ENCODE measurements at places on chromosomes 11 and 22.

DNA sequence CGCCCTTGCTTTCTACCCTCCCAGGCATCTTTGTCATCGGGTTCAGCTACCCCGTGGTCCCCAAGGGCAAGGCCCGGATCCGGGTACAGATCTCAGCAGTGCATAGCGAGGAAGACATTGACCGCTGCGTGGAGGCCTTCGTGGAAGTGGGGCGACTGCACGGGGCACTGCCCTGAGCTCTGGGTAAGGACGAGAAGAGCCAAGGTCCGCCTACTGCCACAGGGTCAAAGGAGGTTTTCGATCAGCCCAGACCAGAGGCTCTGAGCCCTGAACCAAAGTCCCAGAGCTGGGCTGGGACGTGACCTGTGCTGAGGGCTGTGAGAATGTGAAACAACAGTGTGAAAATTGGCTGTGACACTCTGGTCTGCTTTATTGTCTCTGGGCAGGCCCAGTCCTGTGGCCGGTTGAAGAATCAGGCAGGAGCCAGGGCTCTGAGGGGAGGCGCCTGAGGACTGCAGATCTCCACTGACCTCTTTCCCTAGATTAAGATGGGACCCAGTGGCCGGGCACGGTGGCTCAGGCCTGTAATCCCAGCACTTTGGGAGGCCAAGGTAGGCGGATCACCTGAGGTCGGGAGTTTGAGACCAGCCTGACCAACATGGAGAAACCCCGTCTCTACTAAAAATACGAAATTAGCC is 6.5 kb upstream of the GALR3 start:
- H3K36me3 ChIP-seq, result peaks cover 5% of the 10 kb centered on the region
- H3K4me3 ChIP-seq, result no peak overlapping the region
- H3K27me3 ChIP-seq, result peaks cover 18% of the 10 kb centered on the region
- H3K27ac ChIP-seq, result no peak overlapping the region
- DNase-seq, result no peak

- H3K27me3 ChIP-seq, result no peaks in the 10 kb centered on the region
- no peaks in the 10 kb centered on the region for H3K36me3 ChIP-seq
- no peaks in the 10 kb centered on the region for H3K4me1 ChIP-seq
Observed at GRCh38 chr11:111652184-111652583, 49.9 kb downstream of the SIK2 start.

- peaks cover 55% of the 10 kb centered on the region for H3K4me1 ChIP-seq
- H3K4me3 ChIP-seq, result peak overlapping the region; percentile 97
- peak overlapping the region; percentile 100 for H3K27ac ChIP-seq
- no peaks in the 10 kb centered on the region for H3K27me3 ChIP-seq
- peaks cover 39% of the 10 kb centered on the region for H3K36me3 ChIP-seq
Observed at GRCh38 chr22:27918341-27919221, 475 bp downstream of the PITPNB start.

GRCh38 chr11:63537293-63538101 is 889 bp downstream of the PLAAT4 start:
- peak overlapping the region; percentile 96 for H3K4me3 ChIP-seq
- H3K27me3 ChIP-seq, result peaks cover 3% of the 10 kb centered on the region
- peaks cover 53% of the 10 kb centered on the region for H3K4me1 ChIP-seq
- no peak for DNase-seq

DNA sequence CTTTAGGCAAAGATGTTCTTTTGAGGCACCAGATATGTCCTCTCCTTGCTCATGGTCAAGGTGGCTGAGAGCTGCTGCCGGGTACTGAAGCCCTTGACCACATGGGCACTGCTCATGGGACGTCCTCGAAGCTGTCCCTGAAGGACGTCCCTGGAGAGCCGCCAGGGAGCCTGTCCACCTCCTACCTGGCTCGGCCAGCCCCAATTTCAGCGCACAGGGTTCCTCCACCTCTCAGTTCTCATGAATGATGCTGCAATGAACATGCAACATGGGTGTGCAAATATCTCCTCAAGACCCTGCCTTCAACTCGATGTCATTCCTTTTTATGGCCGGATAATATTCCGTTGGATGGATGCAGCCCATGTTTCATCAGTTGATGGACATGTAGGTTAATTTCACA is 24.4 kb upstream of the TOLLIP start:
- H3K27ac ChIP-seq, result no peak overlapping the region
- DNase-seq, result no peak
- no peak overlapping the region for H3K4me3 ChIP-seq
- peaks cover 13% of the 10 kb centered on the region for H3K4me1 ChIP-seq
- peaks cover 18% of the 10 kb centered on the region for H3K27me3 ChIP-seq

DNA sequence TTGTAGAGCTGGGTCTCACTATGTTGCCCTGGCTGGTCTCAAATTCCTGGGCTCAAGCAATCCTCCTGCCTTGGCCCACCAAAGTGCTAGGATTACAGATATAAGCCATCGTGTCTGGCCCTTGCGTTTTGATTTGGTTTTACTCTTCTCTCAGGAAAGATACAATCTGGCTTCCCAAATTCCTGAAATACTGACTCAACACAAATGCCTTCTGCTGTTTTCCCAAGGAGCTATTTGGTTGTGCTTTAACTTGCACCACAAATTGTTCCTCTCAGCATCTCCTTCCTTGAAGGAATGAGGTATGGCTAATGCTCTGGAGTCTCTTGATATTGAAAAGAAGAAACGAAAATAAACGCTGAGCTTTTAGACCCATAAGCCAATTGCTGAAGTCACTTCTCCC is 110.0 kb upstream of the PAX6 start:
- H3K27me3 ChIP-seq, result no peaks in the 10 kb centered on the region
- DNase-seq, result no peak
- no peak overlapping the region for H3K27ac ChIP-seq
- no peak overlapping the region for H3K4me3 ChIP-seq
- no peaks in the 10 kb centered on the region for H3K4me1 ChIP-seq
- no peaks in the 10 kb centered on the region for H3K36me3 ChIP-seq

- DNase-seq, result no peak
- peaks cover 50% of the 10 kb centered on the region for H3K27me3 ChIP-seq
Observed at GRCh38 chr22:19770349-19771220, 10.0 kb downstream of the TBX1 start.

- no peaks in the 10 kb centered on the region for H3K36me3 ChIP-seq
- DNase-seq, result no peak
- H3K27me3 ChIP-seq, result no peaks in the 10 kb centered on the region
Observed at GRCh38 chr11:130471731-130472433, 23.4 kb downstream of the ADAMTS15 start.

GRCh38 chr11:78822931-78823423 is 248.3 kb upstream of the NARS2 start:
- H3K27me3 ChIP-seq, result no peaks in the 10 kb centered on the region
- no peaks in the 10 kb centered on the region for H3K36me3 ChIP-seq
- no peak overlapping the region for H3K27ac ChIP-seq
- no peak for DNase-seq
- no peak overlapping the region for H3K4me3 ChIP-seq

DNA sequence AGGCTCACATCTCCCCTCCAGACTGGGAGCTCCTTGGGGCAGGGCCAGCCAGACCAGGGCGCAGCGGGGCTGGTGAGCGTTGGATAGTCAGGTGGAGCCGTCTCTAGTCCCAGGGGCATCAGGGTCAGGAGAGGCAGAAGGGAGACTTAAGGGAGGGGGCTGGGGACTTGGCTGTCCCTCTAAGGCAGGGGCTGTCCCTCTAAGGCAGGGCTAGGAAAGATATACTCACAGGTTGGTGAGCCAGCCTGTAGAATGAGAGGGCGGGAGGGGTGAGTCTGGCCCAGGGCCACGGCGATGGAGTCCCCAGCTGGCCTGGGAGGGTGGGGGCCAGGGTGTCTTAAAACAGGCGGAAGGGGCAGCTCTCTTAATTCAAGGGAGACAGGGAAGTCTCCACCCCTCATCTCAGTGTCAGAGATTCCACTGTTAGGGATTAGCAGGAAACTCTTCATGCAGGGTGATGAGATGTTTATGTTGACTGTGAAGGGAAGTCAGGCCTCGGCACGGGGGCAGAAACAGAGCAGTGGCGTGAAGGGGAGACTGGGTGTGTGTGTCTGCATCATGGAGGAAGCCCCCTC is 11.3 kb downstream of the P2RY2 start:
- H3K27ac ChIP-seq, result no peak overlapping the region
- no peak for DNase-seq
- H3K36me3 ChIP-seq, result no peaks in the 10 kb centered on the region
- H3K4me1 ChIP-seq, result peaks cover 5% of the 10 kb centered on the region
- peaks cover 6% of the 10 kb centered on the region for H3K27me3 ChIP-seq

DNA sequence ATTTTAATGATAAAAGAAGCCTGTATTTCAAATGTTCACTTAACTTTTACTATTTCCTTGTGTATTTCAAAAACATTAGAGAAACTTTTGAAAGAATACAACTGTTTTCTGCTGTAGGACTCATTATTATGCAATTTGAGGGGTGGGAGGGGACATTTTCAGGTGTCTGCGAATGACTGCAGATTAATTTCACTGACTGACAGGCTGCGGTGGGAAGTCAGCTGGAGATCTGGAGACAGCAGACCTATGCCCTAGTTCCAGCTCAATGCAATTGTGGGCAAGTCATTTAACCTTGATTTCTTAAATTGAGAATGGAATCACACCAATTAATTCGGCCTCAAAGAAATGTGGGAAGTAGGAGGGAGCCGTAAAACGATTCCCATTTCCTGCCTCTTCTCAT is 128.7 kb downstream of the ARL14EP start:
- H3K36me3 ChIP-seq, result no peaks in the 10 kb centered on the region
- no peaks in the 10 kb centered on the region for H3K27me3 ChIP-seq
- no peak for DNase-seq
- H3K4me3 ChIP-seq, result no peak overlapping the region

DNA sequence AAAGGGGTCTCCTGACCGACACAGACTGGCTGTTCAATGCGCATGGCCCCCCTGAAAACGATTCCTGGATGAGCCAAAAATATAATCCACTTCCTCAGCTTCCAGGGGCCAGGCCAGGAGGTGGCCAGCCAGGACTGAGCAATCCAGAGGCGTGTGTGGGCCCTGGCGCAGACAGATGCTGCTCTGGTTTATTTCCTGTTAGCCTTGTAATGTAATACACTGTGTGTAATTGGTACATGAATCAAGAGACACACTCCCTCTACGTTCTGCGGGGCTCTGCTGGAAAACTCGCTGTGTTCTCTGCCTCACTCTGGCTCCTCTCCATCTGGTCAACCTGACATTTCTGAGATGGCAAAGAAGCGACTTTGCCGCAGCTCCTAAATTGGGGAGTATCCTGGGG is 26.3 kb upstream of the ISX start:
- H3K27ac ChIP-seq, result no peak overlapping the region
- DNase-seq, result no peak
- no peaks in the 10 kb centered on the region for H3K36me3 ChIP-seq

DNA sequence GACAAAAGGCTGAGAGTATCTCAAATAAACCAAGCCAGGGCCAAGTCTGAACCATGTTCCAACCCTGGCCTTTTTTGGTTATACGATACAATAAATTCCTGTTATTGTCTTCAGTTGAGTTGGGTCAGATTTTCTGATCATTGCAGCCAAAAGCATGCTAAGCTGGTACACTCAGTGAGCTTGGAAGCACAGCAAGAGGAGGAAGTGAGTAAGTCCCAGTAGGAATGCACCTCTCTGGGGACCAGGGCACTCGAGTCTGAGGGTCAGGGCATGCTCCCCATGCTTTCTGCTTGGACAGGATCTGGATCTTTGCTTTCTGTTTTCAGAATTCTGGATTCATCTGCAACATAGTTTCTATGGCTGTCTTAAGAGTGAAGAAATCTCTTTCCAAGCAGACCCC is 73.1 kb downstream of the TMPRSS5 start:
- no peak for DNase-seq
- peaks cover 22% of the 10 kb centered on the region for H3K27me3 ChIP-seq
- no peak overlapping the region for H3K27ac ChIP-seq
- H3K36me3 ChIP-seq, result no peaks in the 10 kb centered on the region
- H3K4me1 ChIP-seq, result no peaks in the 10 kb centered on the region

DNA sequence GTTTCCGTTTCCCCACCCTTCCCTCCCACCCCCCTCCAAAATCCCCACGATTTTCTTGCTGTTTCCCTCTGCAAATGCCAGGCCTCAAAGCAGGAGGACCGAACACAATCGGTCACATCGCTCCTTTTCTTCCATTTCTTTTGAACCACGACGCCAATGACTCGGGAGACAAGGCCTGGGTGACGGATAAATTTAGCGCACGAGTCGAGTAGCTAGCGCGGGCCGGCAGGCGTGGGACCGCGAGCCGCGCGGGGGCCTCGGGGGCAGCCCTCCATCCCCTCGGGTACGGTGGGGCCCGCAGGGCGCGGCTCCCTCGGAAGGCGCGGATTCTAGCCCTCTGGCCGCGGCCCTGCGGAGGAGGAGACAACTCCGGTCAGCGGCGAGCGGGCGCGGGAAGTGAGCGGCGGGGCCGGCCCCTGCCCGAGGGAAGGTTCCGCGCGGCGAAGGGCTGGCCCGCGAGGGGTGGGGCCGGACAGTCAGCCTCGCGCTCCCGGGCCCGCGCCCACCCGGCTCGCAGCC is 414 bp downstream of the JOSD1 start:
- H3K4me1 ChIP-seq, result peaks cover 54% of the 10 kb centered on the region
- DNase-seq, result no peak
- H3K27me3 ChIP-seq, result no peaks in the 10 kb centered on the region
- peak overlapping the region; percentile 100 for H3K27ac ChIP-seq
- H3K36me3 ChIP-seq, result peaks cover 24% of the 10 kb centered on the region

DNA sequence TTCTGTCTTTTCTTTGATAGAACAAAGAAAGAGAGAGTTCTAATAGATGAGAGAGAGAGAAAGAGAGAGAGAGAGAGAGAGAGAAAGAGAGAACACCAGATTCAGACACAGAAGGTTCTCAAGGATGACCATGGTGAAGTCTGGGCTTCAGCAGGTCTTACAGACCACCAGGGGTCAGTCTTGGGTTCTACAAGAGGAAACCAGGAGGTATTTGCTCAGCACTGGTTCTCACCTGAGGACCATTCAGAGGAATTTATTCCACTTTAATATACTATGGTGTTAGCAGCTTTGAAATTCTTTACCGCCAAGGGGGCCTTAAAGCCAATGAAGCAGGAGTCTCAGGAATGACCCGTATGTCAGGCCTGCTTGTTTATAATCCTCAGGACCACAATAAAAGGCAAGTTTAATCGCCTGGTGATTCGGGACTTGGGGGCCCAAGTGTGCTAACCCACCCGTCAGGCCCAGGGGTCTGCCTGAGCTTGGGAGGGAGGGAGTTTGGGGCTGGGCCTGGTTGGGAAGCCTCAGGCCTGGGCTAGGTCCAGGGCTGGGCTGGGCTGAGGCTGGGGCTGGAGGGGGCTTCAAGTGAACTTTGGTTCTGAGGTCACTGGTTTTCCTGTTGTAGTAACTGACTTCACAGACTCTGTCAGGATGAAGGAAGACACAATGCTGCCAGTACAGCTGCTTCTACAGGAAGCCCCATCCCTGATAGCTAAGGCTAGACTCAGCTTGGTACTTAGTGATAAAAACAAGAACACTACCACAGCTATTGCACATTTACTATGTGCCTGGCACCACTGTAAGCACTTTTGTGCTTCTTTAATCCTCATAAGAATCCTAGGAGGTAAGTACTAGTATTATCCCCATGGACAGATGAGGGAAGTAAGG is 179.2 kb upstream of the ZBED5 start:
- no peaks in the 10 kb centered on the region for H3K36me3 ChIP-seq
- H3K27me3 ChIP-seq, result peaks cover 3% of the 10 kb centered on the region
- DNase-seq, result no peak
- no peak overlapping the region for H3K4me3 ChIP-seq

GRCh38 chr11:64959498-64959897 is 12.4 kb downstream of the MAJIN start:
- no peak overlapping the region for H3K27ac ChIP-seq
- no peak overlapping the region for H3K4me3 ChIP-seq

- no peak overlapping the region for H3K27ac ChIP-seq
- no peak overlapping the region for H3K4me3 ChIP-seq
- no peaks in the 10 kb centered on the region for H3K27me3 ChIP-seq
- no peak for DNase-seq
- H3K36me3 ChIP-seq, result no peaks in the 10 kb centered on the region
- peaks cover 1% of the 10 kb centered on the region for H3K4me1 ChIP-seq
Observed at GRCh38 chr11:30435488-30435887, 112.6 kb downstream of the ARL14EP start.
